ENCODE measurements at places on chromosomes 12 and 14. TPM values are rescaled to one million over a fixed set of nuclear protein-coding genes. Genes with fewer than 3 reads are reported as not detected.

- no peaks in the 10 kb centered on the region for H3K4me1 ChIP-seq
- DNase-seq, result no peak
- H3K27me3 ChIP-seq, result no peaks in the 10 kb centered on the region
Observed at GRCh38 chr12:109044241-109044640, 8.1 kb upstream of the USP30 start.

Gene KRT83
- not detected for total RNA-seq

- H3K27me3 ChIP-seq, result no peaks in the 10 kb centered on the region
- peak overlapping the region; percentile 73 for H3K27ac ChIP-seq
- peaks cover 9% of the 10 kb centered on the region for H3K4me1 ChIP-seq
Observed at GRCh38 chr14:93008381-93008780, 85.4 kb downstream of the CHGA start.

- no peaks in the 10 kb centered on the region for H3K27me3 ChIP-seq
- H3K4me3 ChIP-seq, result peak overlapping the region; percentile 95
- H3K4me1 ChIP-seq, result peaks cover 24% of the 10 kb centered on the region
- peaks cover 39% of the 10 kb centered on the region for H3K36me3 ChIP-seq
Observed at GRCh38 chr14:23321572-23322547, 603 bp downstream of the PABPN1 start.

- H3K27me3 ChIP-seq, result no peaks in the 10 kb centered on the region
- DNase-seq, result no peak
- no peaks in the 10 kb centered on the region for H3K4me1 ChIP-seq
- no peaks in the 10 kb centered on the region for H3K36me3 ChIP-seq
- no peak overlapping the region for H3K27ac ChIP-seq
Observed at GRCh38 chr12:72041811-72042210, 103.2 kb downstream of the TPH2 start.

DNA sequence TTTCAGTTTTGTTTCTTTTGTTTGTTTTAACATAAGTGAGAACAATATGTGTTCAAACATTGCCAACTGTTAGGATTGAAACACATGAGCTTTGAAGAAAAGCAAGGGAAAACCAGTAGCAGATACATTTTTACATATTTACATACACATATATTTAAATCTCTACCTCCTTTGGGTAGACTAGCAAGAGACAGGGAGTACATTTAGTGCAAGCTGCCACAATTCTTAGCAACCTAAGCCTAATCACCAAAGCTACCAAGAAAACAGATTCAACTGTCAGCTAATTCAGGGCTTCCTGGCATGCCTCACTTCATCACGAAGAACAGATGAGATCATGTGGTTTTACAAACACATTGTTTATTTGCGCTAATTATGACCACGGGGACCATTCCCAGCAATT lies 143.1 kb downstream of the PRIMA1 start:
- H3K36me3 ChIP-seq, result no peaks in the 10 kb centered on the region
- H3K4me3 ChIP-seq, result no peak overlapping the region
- no peaks in the 10 kb centered on the region for H3K4me1 ChIP-seq
- no peak overlapping the region for H3K27ac ChIP-seq
- no peaks in the 10 kb centered on the region for H3K27me3 ChIP-seq
- no peak for DNase-seq

GRCh38 chr14:38994731-38995130 lies 108.3 kb downstream of the SEC23A start:
- no peak overlapping the region for H3K4me3 ChIP-seq
- no peaks in the 10 kb centered on the region for H3K36me3 ChIP-seq
- no peaks in the 10 kb centered on the region for H3K27me3 ChIP-seq
- H3K4me1 ChIP-seq, result no peaks in the 10 kb centered on the region
- no peak for DNase-seq
- peak overlapping the region; percentile 47 for H3K27ac ChIP-seq

DNA sequence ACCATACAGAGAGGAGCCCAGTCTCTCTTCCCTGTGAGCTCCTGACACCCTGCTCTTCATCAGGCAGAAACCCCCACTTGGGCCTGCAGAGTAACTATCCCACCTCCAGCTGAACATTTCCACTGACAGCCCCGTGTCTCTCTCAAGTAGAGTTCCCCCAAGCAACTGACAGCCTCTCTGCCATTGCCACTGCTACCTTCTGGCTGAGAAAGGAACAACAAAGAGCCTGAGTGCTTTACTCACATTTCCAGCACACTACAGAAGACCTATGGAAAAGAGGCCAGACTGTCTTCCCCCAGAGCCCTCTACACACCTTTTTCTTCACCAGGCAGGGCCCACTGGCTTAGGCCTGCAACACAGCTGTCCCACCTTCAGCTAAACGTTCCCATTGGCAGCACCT lies 18.4 kb upstream of the ASCL1 start:
- no peaks in the 10 kb centered on the region for H3K36me3 ChIP-seq
- H3K4me3 ChIP-seq, result no peak overlapping the region
- DNase-seq, result no peak
- no peak overlapping the region for H3K27ac ChIP-seq
- H3K27me3 ChIP-seq, result no peaks in the 10 kb centered on the region
- H3K4me1 ChIP-seq, result no peaks in the 10 kb centered on the region

GRCh38 chr12:3935078-3935477 lies 61.9 kb upstream of the PARP11 start:
- no peak overlapping the region for H3K4me3 ChIP-seq
- no peaks in the 10 kb centered on the region for H3K27me3 ChIP-seq
- no peaks in the 10 kb centered on the region for H3K36me3 ChIP-seq
- no peak overlapping the region for H3K27ac ChIP-seq
- H3K4me1 ChIP-seq, result no peaks in the 10 kb centered on the region
- DNase-seq, result no peak

Measured in heart left ventricle (tissue), 16 donors.